Liver (tissue), 10 donors: ENCODE measurements at places on chromosomes 13 and 19. TPM values are rescaled to one million over a fixed set of nuclear protein-coding genes. Genes with fewer than 3 reads are reported as not detected.

SULT2A1 gene
- total RNA-seq, result 22.9 TPM

HSPB6 gene
- total RNA-seq, result 4.4 TPM

KRTDAP gene
- total RNA-seq, result not detected

UTP14C gene
- 18.7 TPM for total RNA-seq

ZNF780A gene
- total RNA-seq, result 18.7 TPM

EGLN2 gene
- 34.8 TPM for total RNA-seq

KCNJ14 gene
- total RNA-seq, result 0.92 TPM

CEACAM5 gene
- total RNA-seq, result not detected

DNAJC15 gene
- 17.8 TPM for total RNA-seq

LILRA2 gene
- total RNA-seq, result 3.1 TPM

KLF1 gene
- 234 TPM for total RNA-seq

CYP2F1 gene
- total RNA-seq, result not detected

NXNL1 gene
- not detected for total RNA-seq

CAPNS1 gene
- 119 TPM for total RNA-seq
